ENCODE measurements at places on chromosomes 7 and 10.

DNA sequence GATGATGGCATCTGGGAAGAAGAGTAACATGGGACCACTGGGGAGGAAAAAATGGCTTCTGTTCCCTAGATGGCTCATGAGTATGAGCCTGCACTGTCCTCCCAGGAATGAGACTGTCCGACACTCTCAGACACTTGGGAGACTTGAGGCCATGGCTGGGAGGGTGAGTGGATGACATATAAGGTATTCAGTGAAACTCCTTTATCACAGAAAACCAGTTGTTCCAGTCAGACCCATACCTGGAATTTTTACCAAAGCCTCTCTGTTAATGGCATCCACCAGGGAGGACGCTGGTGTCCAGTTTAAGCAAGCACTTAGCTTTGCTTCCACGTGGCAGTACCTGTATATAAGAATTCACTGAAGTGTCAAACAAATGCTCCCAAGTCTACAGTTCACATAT, 116.7 kb upstream of the C10orf90 start:
- no peak for DNase-seq

DNA sequence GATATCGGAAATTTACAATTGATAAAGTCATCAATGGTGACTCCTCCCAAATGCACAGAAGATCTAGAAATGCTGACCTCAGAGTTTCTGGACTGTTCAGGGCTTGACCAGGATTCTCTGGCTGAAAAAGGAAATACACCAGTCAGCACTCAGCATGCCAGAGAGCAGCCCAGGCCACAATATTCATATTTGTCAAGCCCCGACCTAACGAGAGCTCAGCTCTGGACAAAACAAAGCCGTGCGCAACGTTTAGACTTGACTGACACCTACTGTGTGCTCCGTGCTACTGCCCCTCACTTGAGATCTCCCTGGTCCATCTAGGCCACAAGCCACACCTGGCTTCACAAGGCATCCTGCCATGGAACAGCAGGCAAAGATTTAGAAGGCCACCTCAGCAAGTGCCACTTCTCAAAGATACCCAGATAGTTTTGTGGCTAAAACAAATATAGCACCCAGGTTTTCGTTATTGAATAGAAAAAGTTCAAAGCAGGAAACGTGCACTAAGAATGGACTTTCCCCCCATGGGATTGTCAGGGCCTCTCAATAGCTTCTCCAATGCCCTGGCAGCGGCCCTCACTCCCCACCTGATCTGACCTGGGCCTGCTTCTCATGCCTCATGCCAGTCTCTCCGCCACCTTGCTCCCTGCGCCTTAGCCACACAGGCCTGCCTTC, 218.3 kb downstream of the FAM107B start:
- DNase-seq = no peak

GRCh38 chr10:26438534-26439341, 597 bp downstream of the APBB1IP start:
- DNase-seq = peak; percentile 21

DNA sequence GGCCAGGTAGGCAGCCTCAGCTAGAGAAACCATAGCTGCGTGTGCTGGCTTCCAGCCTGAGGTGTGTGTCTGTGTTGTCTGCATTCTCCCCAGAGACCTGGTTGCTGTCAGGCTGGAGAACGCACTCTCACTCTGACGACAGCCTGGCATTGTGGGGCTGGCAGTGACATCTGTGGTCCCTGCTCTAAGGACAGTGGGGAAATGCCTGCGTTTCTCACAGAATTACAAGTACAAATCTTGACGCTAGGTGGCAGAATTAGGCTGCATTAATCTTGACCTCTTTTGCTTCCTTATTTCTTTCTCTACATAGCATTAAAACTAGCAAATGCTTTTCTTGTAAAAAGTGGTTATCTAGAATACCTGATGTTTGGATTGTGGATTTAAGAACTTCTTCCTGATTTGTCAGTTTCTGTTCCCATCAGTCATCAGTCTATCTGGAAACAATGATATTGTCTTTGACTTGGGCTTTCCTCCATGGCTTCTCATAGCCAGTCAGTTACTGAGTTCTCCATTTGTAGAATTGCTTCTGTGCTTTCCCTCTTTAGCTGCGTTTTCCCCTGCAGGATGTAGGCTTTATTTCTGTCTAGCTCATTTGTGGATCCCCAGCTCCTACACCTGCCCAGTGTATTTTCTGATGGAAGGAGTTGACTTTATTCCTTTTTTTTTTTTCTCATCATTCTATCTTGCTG, 86.0 kb downstream of the FANK1 start:
- peak; percentile 44 for DNase-seq

DNA sequence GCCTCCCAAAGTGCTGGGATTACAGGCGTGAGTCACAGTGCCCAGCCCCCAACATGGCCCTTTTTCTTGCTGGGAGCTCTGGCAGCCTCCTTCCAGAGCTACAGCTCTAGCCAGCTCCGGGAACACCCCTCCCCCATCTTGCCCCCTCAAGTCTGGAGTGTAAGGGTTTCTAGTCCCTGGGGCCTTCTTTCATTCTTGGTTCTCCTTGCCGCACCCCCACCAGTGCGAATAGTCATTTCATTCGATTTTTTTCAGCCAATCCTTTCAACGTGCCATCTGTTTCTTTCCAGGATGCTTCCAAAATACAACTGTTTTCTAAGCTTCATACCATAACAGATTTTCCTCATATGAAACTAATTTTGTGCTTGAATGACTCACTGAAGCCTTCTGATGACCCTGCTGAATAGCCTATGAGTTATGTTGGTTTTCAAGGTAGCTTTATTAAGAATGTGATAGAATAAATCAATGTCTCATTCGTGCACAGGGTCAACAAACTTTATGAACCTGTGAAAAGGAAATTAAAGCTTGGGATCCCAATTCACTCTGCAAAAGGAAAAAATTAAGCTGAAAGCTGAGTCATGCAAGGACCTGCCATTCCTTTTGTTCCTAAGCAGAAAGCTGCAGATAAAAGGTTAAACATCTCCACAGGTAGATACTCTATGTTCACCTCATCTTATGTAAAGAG, 38.6 kb downstream of the CDC14C start:
- no peak for DNase-seq

DNA sequence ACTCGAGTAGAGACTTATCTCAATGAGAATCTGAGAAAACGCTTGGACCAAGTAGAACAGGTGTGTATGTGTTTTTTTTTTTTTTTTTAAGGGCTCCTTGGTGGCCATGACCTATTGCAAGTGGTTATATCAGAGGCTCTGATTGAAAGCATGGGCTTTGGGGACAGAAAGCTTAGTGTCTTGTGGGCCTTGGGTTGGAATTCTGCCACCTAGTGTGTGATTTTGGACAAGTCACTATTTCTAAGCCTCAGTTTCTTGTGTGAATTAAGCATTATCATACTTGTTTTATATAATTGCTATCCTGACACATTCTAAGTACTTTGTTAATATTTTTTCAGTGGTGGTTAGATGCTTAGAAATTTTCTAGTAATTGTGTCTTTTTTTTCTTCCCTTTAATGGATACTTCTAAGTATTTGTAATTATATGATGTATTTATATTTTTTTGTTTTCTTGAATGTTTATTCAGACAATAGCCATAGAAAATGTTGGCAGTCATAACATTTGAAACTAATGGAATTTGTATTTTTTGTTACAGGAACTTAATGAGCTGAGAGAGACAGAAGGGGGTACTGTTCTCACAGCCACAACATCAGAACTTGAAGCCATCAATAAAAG, 33.1 kb downstream of the SMC3 start:
- DNase-seq = peak; percentile 67

- no peak for DNase-seq
Measured at GRCh38 chr7:140458916-140459315, 20.4 kb downstream of the MKRN1 start.

DNA sequence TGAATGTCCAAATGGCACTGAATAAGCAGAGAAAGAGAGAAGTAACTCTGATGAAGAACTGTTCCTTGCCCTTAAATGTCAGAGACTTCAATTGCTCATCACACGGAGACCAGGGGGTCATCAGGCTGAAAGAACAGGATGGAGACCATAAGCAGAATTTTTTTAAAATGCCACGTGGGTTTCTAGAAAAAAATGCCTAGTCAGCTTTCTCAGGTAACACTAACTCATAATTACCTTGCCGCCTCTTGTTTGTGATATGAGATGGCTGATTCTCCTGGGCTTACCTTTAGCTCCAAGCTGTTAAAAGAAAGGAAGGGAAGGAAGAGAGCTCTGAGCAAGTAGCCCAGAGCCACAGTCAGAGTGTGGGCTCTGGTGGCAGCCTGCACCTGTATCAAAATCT, 372.0 kb downstream of the GPAM start:
- DNase-seq = no peak

DNA sequence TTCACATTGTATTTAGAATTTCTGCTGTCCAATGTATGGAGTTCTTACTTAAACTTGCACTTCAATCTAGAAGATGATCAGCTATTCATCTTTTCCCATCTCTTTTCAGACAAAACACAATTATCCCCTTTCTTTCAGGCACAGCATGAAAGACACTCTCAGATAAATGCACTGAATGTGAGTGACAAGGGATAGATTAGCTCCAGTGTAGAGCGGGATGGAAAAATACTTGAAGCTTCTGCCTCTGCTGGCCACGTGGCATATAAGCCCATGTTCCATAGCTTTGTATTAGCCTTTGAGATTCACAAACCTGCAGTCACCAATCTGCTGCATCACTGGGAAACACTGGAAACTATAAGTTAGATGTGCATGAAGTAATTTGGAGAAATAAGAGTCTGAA, 162.2 kb upstream of the FAM3C start:
- no peak for DNase-seq

- no peak for DNase-seq
Measured at GRCh38 chr7:155737590-155737989, 74.7 kb downstream of the SHH start.

GRCh38 chr10:80553436-80553835, 15.7 kb downstream of the SH2D4B start:
- no peak for DNase-seq

DNA sequence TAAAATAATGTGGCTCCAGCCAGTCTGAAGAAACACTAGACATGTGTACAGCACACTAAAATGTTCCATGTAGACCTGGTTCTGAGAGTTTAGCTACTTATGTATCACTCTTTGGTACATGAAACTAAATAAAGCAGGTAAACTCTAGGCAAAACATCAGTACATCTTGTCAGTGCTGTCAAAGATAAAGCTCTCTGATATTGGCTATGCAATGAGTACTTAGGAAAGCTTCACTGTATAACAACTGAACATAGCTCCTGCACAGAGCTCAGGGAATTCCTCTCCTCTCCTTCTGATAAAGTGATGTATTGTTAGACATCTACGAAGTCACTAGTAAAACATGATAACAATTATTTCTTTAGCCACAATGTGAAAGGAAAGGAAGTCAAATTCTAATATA, 3.5 kb downstream of the LRRN3 start:
- DNase-seq = no peak

DNA sequence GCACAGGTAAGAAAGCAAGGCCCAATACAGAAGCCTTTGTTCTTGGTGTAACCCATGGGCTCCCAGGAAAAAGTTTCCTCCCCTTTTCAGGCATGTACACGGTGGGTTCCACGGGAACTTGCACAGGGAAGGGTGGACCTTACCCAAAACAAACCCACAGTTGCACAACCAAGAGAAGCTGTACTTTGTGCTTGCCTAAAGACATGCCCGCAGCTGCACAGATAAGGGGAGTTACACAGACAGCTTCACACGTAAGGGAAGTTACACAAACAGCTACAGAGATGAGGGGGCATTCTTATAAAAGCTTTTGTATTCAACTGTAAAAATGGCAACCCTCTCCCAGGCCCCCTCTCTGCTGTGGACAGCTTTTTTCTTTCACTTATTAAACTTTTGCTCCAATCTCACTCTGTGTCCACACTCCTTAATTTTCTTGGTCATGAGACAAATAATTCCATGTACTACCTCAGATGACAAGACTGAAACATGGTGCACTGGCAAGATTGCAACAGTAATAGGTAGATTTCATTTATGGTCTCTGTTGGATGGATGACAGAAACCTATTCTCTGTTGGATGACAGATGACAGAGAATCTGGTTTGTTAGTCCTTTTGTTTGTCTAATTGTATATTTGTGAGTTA, 72.9 kb downstream of the ATE1 start:
- DNase-seq = no peak

- DNase-seq = peak; percentile 29
Measured at GRCh38 chr10:48364659-48365405, 58.4 kb downstream of the MAPK8 start.

DNA sequence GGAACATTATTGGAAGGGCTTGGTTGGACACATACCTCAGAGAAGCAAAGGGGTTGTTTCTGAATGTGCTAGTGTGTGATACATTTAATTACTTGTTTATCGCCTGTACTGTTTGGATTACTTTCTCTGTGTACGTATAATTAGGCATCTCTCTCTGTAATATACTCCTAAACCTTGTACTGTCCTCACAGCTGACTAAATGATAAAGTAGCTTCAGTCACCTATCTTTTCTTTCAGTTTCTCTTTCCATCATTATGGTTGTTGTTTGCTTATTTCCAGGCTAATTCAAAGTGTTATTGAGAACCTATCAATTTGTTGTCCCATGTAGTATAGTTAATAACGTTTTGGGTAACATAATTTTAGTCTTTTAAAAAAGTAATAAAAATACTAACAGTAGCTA, 34.0 kb downstream of the MXI1 start:
- no peak for DNase-seq

DNA sequence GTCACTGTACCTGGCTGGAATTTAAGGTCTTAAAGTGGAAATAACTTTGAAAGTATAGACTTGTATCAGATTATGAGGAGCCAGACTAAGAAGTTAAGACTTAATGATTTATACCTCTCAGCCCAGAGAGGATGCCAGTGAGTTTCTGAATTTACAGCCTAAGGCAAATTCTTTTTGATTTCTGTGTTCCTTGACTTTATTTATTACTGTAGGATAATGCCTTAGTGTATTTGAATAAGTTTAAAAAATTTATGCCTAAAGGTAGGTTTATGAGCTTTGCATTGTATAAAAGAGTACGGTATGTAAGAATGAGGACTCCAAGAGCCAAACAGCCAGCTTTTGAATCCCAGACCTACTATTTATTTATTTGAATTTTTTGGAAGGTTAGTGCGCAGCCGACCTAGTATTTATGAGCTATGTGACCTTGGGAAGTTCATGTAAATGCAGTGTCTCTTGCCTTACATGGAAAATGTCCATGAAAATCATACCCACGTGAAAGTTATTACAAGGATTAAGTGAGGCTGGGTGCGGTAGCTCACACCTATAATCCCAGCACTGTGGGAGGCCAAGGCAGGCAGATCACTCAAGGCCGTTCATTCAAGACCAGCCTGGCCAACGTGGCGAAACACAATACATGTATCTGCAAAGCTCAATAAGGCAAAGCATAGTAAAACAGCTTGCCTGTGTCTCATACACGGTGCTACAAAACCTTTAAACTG, 174.6 kb downstream of the AUTS2 start:
- DNase-seq = no peak

GRCh38 chr7:28036696-28037095, 143.9 kb downstream of the JAZF1 start:
- no peak for DNase-seq
